ENCODE measurements at places on chromosomes 16 and 17.

GRCh38 chr16:10033556-10033955, 148.7 kb downstream of the GRIN2A start:
- no peak for DNase-seq

DNA sequence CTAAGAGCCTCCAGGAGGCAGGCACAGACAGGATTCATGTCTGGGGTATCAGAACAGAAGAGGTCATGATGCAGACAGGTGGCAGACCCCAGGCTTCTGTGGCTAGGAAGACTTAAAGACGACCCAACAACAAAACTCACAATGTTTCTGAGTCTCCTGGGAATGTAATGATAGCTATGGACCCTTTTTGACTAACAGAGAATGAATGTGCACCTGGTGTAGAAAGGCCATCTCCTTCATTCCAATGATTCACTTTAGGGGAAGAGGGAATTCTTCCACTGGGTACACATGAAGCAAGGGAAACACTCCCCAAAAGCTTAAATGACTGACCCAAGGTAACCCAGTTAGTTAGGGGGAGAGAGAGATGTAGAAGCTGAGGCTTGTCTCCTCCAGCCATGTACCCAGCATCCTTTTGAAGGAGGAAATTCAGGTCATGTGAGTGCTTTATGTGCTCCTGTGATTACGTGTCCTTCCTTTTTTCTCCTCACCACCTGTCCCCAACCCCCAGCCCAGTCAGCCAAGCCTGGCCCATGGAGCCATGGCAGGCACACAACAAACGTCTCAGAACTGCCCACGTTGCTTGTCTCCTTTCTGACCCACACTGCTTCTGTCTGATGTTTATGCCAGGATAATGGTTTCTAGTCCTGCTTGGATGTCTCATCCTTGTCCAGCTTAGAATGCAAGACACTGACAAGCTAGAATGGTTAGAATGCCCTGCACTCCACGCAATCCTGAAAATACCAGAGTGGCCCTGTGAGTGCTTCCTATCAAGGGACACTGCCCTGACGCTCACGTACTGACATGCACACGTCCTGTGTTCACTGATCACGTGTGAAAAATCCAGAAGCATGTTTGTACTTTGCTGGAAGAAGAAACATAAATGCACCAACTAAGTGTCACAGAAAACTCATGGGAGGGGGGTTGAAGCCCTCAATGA, 156.4 kb downstream of the ZFHX3 start:
- no peak for DNase-seq

- DNase-seq = no peak
Observed at GRCh38 chr17:51636291-51636690, 375.9 kb downstream of the UTP18 start.

DNA sequence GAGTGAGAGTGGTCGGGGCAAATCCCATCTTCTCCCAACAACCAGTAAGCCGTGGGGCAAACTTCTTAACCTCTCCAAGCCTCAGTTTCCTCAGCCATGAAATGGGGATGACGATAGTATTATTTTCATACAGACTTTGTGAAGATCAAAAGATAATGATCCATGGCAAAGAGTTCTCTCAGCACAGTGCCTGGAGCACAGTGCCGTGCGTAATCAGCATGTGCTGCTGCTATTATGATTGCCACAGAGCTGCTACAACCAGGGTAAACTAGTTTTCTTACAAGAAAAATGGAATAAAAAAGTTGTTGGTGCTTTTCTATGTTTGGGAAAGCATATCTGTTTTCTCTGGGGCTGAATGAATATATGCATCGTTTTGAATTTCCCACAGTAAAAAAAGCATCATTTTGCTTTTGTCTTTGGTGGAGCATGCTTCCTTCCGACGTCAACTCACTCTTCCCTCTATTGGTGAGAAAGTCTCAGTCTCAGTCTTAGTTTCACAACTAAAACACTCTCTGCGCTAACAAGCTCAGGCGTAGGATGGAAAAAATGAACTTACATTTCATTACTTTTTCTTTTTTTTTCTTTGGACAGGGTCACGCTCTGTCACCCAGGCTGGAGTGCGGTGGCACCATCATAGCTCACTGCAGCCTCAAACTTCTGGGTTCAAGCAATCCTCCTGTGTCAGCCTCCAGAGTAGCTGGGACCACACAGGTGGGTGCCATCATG, 37.2 kb downstream of the CDK5R1 start:
- no peak for DNase-seq

- DNase-seq = no peak
Observed at GRCh38 chr17:49435671-49436029, 21.0 kb upstream of the PHB1 start.

DNA sequence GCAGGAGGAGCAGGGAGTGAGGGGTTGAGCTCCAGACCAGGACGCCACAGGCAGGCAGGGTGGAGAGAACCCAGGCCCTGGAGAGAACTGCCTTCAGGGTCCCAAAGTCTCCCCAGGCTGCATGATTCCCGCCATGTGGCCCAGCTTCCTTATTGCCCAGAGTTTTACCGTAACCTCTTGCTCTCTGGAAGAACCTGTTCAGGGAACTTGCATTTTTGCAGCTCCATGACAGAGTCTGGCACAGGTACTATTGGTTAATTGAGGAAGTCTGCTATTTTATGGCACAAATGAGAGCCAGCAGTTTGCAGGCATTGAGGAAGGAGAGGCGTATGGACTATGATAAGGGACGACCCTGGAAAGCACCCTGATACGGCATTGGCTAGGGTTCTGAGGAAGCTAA, 11.6 kb upstream of the NOS2 start:
- no peak for DNase-seq

DNA sequence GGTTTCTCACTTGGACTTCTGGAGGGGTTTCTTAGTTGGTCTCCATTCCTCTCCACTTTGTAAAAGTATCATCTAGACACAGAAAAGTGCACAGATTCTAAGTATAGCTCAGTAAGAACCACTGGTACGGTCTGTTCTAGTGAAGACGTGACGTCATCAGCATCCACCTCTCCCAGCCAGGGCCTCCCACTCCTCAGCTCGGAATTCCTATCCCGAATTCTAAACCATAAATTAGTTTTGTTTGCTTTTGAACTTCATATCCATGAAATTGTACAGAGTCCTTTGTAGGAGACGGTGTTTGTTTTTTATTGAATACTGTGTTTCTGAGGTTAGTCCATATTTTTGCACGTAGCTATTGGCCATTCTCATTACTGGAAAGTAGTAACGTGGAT, 25.5 kb downstream of the FOXK2 start:
- no peak for DNase-seq

- no peak for DNase-seq
Observed at GRCh38 chr16:64534180-64534780, 587.6 kb downstream of the CDH11 start.

DNA sequence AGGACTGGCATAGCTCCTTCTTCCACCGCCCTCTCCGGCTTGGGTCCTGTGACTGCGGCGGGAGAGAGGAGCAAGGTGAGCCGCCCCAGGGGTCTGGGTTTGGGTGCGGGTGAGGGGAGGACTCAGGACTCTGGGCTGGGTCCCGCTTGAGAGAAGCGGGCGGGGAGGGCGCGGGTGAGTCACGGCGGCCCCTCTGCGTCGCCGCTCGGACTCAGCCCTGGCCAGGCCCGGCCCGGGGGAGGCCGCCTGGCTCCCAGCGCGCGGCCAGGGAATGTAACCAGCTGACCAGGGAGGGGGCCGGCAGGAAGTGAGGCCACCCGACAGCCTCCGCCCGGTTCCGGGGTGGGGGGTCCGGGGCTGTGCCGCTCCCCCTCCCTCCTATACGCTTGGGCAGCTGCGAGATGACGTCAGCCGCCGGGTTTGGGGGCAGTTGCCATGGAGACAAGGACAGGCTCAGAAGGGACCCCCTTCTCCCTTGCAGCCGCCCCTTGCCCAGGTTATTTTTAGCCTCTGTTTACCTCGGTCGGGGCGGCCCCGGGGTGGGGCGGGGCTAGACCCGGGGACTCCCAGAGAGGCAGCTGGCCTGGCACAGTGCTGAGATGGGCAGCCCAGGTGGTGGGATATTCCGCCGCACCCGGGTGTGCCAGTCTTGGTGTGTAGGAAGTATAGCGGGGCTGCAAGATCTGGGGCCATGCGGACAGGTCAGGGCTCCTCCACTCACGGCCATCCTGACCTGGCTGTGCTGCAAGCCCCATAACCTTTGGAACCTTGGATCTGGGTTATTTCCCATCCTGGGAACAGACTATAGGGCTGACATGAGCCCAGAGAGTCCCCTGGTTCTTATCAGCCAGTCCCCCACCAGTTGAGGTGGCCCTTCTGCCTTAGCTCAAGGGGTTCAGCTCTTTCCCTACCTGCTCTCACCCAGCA, 1.6 kb downstream of the RIPOR1 start:
- DNase-seq = no peak

GRCh38 chr16:58755989-58756649, 22.0 kb upstream of the GOT2 start:
- DNase-seq = no peak

DNA sequence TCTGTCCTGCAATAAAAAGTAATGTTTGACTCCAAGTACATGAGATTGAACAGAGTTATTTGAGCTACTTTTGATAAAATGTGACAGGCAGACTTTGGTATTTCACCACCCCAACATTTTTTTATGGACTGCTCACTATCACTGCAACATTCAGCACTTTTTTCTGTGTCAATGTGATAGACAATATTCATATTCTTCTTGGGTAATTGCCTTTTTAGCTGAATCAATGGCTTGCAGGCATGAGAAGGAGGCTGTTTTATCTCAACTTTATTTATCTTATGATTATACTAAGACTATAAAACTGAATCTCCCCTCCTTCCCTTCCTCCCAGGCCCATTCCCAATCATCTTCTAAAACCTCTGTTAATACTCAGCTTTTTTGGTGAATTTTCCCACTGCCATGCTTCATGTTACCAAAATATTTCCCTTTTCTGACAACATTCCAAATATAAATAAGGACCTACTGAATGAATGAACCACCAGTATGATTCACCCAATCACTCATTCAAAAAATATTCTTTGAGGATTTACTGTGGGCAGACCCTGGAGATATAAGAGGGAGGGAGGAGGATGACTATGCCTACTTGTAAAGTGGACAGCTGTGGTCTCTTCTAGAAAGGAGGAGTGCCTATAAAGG, 67.6 kb downstream of the CDH13 start:
- no peak for DNase-seq

DNA sequence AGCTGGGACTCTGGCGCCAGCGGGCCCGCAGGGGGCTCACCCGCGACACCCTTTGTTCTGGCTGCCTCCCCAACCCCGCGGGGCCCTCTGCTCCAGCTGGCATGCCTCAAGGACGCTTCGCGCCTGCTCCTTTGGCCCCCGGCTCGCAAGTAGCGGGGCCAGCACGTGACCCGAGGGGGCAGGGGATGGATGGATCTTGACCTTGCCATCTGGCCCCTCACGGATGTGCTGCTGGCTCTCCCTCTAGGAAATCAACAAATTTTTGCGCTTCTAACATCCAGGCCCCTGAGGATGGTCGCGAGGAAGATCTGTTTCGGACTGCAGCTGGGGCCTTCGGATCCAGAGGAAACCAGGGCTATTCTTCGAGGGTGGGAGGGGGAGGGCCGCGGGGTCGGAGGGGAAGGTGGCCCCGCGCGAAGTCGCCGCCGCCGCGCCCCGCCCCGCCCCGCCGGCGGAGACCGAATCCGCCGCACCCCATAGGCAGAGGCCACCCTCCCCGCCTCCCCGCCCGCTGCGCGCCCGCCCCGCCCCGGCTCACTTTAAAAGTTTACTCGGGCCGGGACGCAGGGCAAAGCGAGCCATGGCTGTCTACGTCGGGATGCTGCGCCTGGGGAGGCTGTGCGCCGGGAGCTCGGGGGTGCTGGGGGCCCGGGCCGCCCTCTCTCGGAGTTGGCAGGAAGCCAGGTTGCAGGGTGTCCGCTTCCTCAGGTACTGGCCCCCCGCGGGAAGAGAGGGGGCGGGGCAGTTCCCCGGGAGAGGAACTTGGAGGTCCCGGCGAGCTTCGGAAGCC, at the start of gene ACSF2:
Gene ACSF2, plus strand, starts transcription at position 537 of the 790 bp plus-strand sequence. Its CDS starts 44 bp downstream, at position 581.
- DNase-seq = no peak

DNA sequence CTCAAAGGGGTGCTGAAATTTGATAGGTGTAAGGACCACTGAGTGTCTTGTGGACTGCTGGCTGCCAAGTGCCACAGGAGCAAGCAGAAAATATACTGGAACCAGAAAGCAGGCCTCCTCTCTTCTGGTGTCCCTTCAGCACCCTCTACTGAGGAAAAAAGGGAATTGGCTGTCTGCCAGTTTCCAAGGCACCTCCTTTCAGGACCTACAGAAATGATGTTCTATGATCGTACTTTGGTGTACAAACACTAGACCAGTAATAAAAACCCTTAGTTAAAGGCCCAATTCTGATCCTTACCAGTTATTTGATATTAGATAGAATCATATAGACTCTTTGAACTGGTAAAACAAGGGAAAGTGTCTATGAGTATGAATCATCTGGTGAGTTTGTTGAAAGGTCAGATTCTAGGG, 35.8 kb upstream of the BCAS3 start:
- no peak for DNase-seq

DNA sequence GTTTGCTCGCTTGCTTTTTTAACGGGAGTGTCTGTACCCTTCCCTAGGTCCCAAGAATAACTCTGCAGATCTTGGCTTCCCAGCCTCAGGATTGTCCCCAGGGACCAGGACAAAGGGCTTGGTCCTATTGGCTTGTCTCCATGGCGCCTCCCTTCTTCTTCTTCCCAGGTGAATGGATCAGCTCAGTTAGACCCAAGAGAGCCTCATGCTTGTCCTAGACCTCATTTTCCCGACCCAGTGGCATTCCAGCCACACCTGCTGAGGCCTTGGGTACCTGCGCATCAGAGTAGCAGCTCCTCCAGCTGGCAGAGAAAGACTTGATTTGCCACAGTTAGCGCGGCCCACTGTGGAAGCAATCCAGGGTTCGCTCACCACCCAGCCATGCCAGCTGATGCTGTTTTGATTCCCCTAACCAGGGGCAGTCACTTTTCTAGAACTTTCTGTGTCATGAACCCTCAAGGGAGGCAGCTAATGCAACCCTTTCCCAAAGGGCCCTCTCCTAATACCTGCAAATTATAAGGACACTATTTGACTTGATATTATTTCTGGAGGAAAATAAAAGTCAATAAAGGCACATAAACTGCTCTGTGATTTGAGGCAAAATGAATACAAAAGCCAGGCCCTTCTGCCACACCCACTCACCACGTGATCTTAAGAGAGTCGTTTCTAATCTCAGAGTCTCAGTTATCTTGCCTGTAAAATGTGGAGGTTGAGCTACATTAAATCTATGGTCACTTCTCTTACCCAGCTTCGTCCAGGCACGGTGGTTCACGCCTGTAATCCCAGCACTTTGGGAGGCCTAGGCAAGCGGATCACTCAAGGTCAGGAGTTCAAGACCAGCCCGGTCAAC, 13.9 kb downstream of the GPR142 start:
- DNase-seq = no peak

DNA sequence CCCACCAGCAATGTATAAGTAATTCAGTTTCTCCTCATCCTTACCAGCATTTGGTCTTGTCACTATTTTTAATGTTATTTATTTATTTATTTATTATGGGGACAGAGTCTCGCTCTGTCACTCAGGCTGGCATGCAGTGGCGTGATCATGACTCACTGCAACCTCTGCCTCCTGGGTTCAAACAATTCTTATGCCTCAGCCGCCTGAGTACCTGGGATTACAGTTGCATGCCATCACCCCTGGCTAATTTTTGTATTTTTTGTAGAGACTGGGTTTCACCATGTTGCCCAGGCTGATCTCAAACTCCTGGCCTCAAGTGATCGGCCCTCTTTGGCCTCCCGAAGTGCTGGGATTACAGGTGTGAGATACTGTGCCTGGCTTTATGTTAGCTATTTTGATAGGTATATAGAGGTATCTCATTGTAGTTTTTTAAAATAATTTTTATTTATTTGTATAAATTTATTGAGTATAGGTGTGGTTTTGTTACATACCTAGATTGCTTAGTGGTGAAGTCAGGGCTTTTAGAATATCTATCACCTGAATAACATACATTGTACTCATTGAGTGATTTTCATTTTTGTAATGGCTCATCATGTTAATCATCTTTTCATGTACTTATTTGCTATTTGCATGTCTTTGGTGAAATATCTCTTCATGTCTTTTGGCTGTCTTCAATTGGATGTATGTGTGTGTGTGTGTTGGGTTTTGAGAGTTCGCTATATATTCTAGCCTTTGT, 53.3 kb downstream of the TANC2 start:
- no peak for DNase-seq

Measured in cortex of kidney (tissue), 1 donor.